ENCODE measurements at places on chromosomes 1 and 21. TPM values are rescaled to one million over a fixed set of nuclear protein-coding genes. Genes with fewer than 3 reads are reported as not detected.

GRCh38 chr1:154695985-154696384, 88.0 kb upstream of the ADAR start:
- DNase-seq = no peak

GRCh38 chr21:42009018-42009830, 936 bp downstream of the ZBTB21 start:
- DNase-seq = peak; percentile 66

The HSD3B1 gene
- not detected for polyA plus RNA-seq

The LAX1 gene
- 0.17 TPM for polyA plus RNA-seq

DNA sequence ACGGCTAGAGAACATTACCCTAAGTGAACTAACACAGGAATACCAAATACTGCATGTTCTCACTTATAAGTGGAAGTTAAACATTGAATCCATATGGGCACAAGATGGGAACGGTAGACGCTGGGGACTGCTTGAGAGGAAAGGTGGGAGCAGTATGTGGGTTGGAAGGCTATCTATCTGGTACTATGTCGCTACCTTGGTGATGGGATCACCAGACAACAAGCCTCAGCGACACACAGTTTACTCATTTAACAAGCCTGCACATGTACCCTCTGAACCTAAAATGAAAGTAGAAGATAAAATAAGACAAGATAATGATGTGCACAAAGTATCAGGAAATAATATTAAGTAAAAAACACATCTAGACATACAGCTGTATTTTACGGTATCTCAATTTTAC, 819 bp downstream of the PYHIN1 start:
- DNase-seq = no peak

The SMCP gene
- polyA plus RNA-seq = not detected

DNA sequence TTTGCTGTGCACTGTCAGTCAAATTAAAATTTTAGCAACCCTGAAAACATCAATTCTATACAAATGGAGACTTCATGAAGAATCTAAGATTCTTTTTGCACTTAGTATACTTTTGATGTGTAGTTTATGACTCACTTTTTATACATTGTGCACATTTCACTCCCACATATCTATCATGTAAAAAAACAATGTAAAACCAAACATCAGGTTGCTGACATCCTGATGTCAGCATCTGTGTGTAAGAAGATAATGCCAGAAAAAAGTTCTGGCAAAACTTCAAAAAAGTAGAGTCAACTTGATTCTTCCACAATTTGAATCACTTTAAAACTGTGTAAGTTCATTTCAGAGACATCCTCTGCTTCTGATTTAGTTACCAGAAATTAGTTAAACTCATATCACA, 115.7 kb downstream of the CENPF start:
- no peak for DNase-seq

DNA sequence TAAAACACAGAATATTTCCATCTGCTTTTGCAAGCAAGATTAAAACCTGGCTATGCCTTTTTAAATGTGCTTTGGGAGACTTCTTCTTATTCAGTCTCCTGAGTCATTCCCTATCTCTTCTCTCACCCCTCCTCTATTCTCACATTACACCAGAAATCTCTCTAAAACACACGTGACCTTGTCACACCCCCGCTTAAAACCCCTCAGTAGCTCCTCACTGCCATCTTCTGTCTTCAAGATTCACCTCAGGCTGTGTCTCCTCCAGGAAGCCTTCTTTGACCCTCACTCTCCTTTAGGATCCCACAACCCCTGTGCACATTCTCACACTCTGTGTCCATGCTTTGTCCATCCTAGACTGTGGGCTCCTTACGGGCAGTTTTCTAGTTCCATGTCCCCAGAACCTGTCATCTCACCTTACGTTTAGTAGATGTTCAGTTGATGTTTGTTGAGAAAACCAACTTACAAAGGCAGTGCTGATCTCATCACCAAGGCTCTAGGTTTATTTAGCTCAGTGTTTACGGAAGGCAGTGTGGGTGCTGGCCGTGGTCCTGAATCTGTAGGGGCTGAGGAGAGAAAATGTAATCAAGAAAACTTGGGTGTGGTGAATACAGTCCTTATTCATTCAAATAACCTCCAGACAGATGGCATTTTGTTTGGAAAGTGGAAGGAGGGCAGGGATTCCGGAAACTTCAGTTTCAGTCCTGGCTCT, 143.5 kb downstream of the DMRTA2 start:
- peak; percentile 9 for DNase-seq

DNA sequence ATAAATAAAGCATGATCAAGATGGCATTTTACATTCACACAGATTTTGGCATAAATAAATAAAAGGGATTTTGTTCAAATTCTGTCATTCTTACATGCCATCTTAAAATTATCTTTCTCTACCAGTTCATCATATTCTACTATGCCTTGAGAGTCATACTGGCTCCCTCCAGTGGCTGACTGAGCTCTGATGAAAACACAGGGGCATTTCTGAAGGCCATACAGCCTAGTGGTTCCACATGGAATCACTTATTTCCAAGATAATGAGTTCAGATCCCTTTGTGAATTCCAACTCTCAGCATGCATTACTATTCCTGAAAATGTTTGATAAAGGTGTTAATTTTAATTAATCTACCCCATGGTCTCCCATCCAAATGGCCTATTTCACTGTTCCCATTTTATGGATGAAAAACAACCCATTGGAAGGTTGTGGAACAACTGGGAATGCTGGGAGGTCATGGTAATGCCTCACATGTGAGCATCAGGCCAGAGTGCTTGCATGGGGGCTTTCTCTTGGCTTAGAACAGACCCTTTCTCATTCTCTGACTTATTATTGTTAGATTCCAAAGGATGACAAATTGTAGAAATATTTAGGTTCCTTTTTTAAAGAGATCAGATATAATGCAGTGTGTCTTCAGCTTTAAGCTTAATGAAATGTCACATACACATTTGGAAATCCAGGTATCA, 622.4 kb upstream of the PKN2 start:
- DNase-seq = no peak

- DNase-seq = peak; percentile 18
Measured at GRCh38 chr1:82110366-82111254, 309.9 kb downstream of the ADGRL2 start.

DNA sequence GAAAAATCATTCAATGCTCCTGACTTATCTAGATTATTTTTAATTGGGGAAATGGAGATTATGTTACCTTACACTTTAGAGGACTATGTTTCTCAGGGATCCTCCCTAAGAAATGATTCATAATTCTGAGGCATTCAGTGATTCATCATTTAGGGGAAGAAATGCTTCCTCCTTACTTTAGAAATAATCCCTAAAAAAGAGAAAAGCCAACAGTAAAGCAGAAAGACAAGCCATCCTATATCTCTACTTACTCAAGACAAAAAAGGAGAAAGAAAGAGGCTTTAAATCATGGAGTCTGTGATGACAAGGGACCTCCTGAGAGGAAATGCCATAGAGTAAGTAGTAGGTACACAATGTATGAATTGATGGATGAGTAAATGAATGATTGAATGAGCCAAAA, 137.0 kb downstream of the BRINP2 start:
- DNase-seq = no peak

The CD101 gene
- 7.9 TPM for polyA plus RNA-seq

DNA sequence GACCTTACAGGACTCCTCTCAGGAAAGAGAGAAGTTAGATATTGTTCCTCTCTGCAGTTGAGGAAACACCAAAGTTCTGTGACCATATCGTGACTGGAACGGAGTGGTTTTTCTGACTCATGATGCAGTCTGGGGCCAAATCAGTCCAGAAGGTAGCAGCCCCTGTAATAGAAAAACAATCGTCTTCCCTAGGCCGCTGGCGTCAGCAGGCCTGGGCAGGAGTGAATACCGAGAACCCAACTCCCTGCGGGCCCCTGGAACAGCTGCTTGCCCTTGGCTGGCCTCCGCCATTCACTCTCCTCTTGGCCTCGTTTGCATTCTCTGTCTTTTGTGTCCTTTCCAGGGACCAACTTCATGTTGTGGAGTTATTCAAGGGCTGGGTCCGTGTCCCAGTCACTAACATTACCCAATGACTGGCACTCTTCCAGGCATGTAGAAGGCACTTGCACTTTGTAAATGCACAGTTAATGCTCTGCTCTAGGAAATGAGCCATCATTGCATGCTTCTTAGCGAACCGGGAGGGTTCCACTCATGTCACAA, 10.9 kb upstream of the CD101 start:
- peak; percentile 77 for DNase-seq

The FOXJ3 gene
- polyA plus RNA-seq = 40.5 TPM

GRCh38 chr1:202505356-202505755, 156.9 kb downstream of the PPP1R12B start:
- DNase-seq = peak; percentile 6

DNA sequence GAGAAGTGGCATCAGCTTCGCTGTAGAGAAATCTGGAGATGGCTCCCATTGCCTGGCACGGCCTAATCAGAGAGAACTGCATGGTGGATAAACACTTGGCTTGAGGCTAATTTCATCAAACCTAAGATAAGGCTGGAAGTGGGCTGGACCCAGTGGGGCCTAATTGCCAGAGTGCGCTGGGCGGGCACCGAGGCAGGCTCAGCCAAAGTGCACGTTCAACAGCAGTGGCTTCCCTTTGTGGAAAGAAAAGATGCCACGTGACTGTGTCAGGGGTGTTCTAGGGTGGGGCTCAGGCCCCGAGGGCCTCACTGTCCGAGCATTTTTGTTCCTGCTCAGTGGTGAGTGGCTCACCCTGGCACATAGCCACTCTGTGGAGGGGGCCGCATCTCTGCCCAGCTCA, 5.8 kb downstream of the PLCH2 start:
- DNase-seq = no peak

DNA sequence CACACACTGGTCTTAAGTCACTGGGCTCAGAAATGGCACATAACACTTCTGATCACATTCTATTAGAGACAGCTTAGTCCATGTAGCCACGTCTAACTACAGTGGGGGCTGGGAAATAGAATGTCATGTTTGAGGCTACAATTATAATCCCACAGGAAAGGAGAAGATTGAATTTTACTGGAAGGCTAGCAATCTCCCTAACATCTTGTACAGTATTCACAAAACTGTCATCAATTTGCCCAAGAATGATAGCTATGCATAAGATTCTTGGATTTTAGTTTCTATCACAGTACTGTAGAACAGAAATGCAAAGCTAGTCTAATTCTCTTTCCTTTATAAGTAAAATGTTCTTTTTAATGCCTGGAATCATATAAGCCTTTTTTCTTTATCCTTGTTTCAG, 12.7 kb upstream of the ZMYM6 start:
- no peak for DNase-seq

The DNASE2B gene
- 0.17 TPM for polyA plus RNA-seq

DNA sequence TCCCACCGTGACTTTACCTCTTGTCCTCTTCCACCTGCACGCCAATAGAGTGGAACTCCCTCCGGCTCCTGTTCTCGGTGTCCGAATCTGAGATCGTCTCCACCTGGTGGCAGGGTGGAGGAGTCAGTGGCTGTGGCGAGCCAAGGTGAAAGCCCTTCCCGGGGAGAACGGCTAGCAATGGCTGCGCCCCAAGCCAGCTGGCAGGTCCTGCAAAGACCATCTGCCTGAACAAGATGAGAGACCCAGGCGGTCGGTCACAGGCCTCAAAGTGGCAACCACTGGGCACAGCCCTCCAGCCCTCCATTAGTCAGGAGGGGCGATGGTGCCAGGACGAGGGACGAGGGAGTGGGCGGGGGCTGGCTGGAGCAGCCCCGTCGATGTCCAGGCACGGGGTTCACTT, 25.4 kb upstream of the SMIM12 start:
- no peak for DNase-seq
